ENCODE measurements at places on chromosomes 16 and 17.

- DNase-seq, result no peak
Observed at GRCh38 chr17:27521281-27522027, 65.2 kb downstream of the KSR1 start.

GRCh38 chr17:66567234-66568170, 265.1 kb downstream of the PRKCA start:
- peak; percentile 74 for DNase-seq

DNA sequence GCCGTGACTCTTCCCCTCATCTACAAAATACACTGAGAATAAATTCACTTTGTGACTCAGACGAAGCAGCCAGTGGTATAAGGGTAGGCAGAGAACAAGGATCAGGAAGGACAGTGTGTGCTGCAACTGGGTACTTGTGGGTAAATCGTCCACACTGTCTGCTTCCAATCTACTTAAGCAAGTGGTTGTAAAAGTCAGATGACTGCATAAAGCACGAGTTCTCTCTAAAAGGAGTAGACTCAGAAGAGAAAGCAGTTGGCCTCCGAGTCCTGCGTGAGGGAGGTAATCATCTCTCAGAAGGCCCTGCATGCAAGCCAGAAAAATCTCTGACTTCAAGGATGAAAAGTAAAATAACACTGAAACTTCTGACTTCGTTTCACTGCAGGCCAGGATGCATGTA, 43.1 kb downstream of the ANKFY1 start:
- DNase-seq, result no peak

DNA sequence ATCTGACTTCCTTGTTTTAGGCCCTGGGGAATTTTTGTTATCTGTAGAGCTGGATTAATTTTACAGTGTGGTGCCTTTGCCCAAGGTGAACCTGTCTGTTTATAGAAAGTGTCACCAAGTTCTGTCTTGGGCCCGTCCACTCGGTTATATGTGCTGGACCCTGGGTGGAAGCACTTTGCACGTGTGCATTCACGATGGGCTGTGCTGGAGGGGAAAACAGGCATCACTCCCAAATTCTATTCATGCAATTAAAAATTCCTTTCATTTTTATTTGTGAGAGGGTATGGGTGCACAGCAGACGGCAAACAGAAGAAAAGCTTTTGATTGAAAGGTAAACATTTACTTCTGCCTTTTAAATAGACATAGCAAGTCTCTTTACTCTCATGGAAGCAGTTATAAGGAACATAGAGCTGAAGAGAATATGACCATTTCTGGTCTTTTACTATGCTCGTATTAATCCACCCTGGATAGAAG, 101.2 kb downstream of the WWOX start:
- no peak for DNase-seq

- peak; percentile 79 for DNase-seq
Observed at GRCh38 chr17:81484195-81484979, 28.2 kb downstream of the ACTG1 start.

DNA sequence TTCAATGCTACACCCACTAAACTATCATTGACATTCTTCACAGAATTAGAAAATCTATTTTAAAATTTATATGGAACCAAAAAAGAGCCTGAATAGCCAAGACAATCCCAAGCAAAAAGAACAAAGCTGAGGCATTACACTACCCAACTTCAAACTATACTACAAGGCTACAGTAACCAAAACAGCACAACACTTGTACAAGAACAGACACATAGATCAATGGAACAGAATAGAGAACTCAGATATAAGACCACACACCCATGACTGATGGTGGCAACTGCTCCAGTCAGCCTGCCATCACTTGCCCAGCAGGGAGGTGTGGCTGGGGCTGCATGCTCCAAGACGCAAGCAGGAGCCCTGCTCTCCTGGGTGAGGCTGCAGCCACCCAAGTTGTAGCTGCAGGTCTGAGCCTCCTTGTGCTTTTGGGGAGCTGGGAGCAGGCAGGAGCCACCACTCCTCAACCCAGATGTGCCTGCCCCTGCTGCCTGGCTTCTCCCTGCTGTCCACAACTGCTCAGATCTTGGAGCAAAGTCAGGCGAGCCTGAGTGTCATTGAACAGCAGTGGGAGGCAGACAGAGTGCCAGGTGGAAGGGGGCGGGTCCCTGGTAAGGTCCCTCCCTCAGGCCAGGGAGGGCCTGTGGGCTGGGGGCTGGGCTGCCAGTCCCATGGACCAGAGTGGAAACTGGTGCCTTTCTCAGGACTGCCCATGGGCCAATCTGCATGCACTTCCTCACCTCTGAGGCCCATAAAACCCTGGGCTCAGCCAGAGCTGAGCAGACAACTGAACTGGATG, 24.7 kb downstream of the SSH2 start:
- DNase-seq, result no peak

GRCh38 chr17:66468241-66469087, 166.1 kb downstream of the PRKCA start:
- DNase-seq, result no peak

GRCh38 chr17:76791053-76791980, 53.4 kb downstream of the MFSD11 start:
- no peak for DNase-seq

- no peak for DNase-seq
Observed at GRCh38 chr16:31148281-31148728, 1.6 kb downstream of the PRSS36 start.

DNA sequence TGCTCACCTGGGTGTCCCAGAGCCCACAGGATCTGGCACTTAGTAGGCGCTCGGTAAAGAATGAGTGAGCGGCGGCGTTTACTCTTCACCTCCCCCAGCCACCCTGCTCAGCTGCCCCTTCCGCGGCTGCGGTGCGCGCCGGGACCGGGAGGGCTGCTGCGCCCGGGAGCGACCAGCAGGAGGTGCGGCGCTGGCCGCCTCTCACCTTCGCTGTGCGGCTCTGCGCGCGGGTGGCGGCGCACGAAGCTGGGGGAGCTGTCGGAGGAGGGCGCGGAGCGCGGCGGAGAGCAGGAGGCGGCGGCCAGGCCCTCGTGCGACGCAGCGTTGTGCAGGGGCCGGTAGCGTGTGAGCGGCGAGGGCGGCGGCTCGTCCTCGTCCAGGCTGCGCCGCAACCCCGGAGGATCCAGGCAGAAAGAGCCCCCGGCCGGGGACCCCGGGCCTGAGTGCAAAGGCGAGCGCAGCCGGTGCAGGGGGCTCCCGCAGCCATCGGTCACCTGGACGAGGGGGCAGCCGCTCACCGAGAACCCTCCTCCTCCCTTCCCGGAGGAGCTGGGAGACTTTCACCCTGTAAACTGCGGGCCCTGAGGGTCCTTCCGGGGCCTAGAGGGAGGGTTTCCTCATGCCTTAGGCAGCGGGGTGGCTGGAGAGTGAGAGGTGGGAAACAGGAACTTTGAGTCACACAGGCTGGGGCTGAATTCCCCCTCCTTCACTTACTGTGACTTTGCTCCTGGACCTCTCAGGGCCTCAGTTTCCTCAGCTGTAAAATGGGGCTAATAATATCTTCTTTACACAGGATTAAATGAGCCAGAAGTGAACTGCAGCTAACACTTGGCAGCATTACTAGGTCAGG, 12.5 kb downstream of the SAMD14 start:
- peak; percentile 52 for DNase-seq

DNA sequence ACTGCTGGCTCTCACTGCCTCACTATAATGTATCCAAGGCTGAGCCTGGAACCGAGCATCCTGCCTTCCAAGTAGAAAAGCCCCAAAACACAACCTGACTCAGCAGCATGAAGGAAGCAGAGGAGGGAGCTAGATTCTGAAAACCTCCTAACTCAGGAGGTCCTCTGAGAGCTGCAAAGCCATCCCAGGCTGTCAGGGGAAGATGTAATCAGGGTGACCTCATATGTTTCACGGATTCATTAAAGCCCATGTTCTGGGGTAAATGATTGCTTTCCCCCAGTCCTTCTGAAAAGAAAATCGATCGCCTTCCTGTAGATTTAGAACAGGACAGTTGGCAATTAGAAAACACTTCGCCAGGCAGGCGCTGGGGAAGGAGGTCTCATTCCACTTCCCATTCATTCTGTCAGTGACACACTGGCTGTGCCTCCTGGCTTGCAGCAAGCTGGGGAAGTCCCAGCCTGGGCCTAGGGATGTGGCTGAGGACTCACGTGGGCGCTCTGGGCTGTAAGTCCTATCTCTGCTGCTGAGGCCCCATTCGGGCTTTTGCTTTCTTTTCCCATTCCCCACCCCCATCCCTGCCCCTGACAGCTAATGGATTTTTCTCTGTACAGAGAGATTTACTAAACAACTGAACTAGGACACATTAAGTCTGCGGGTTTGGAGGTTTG, 75.7 kb upstream of the TMEM132E start:
- no peak for DNase-seq

- DNase-seq, result no peak
Observed at GRCh38 chr17:51740531-51740930, 418.0 kb downstream of the CA10 start.

DNA sequence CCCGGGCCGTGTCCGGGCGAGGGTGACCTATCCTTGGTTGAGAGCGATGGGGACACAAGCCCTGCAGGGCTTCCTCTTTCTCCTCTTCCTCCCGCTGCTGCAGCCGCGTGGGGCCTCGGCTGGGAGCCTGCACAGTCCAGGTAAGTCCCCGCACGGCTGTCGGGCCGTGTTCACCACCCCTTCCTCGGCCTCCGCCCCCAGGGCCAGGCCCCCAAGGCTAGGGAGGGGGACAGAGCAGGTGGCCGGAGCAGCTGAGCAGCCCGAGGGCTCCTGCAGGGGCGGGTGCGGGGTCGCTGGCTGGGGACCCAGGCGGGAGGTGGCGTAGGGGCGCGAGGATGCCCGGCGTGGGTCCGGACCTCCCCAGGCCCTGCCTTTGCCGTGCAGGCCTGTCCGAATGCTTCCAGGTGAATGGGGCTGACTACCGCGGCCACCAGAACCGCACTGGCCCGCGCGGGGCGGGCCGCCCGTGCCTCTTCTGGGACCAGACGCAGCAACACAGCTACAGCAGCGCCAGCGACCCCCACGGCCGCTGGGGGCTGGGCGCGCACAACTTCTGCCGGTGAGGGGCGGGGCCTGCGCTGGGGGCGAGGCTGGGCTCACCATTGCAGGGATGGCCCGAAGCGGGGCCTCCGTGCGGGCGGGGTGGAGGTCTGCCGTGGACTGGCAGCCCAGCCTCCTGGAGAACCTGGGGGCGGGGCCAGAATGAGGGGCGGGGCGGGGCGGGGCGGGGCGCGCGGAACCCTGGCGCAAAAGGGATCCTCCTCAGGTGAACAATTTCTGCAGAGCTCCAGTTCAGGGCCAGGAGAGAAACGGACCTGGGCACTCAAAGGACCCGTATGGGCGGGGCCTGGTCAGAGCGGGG, 631 bp downstream of the KREMEN2 start:
- peak; percentile 55 for DNase-seq

- DNase-seq, result no peak
Observed at GRCh38 chr17:8121681-8122421, 2.1 kb downstream of the HES7 start.

- DNase-seq, result no peak
Observed at GRCh38 chr17:31627960-31628359, 231.1 kb downstream of the COPRS start.

DNA sequence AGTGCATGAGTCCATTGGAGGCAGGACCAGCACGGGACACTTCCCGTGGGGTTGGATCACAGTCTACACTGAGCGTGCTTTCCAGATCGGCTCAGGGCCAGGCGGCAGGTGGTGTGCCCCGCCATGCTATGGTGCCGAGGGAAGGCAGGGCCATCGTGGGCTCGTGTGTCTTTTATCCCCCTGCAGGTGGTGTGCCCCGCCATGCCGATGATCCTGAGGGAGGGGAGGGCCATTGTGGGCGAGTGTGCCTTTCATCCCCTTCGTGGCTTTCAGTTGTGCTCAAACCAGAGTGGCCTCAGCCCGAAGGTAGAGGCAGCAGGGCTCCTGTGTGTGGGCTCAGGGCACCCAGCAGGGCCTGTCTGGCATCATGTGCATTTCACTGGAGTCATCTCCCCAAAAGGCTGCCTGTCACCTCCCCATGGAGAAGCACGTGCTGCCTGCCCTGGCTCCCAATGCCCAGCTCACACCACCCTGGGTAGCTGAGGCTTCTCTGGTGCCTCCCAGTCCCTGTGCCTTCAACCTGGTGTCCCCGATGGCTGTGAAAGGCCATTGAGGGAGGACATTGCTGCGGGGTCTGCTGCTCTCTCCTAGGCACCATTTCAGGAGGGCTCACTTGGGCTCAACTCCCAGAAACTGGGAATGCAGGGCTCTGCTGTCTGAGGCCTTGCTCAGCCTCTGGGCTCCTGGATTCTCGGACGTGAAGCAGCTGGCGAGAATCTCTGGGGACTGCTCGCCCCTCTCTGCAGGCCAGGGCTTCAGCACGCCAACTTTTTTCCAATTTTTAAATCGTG, 207.6 kb downstream of the NPIPB11 start:
- DNase-seq, result no peak

DNA sequence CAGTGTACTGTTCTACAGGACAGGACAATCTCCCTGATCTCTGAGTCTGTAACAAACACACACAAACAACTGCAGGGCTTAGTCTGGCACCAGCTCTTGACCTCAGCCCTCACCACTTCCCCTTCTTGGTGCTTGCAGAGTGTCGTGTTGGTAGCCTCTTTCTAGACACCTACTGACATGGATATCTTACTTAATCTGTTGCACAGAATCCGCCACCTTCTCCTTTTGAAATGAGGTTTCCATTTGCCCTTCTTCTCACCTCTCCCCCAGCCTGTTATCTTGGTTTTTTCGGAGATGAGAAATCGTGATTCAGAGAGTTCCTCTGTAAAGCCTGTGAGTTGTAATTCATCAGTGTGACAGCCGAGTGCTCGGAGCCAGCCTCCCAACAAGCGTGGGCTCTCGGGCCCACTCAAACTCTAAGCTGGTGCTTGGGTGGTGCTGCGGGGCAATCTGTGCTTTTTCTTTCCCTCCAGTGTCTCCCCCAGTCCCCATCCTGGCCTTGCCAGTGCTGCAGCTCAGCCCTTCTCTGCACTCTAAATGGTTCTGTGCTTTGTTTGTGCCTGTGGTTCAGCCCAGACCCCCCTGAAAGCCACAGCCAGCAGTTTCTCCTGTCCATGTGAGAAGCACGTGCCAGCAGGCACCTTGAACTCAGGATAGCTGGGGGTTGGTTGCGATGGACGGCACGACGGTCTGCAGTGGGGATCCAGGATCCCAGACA, 28.1 kb downstream of the KIAA0513 start:
- DNase-seq, result peak; percentile 44

DNA sequence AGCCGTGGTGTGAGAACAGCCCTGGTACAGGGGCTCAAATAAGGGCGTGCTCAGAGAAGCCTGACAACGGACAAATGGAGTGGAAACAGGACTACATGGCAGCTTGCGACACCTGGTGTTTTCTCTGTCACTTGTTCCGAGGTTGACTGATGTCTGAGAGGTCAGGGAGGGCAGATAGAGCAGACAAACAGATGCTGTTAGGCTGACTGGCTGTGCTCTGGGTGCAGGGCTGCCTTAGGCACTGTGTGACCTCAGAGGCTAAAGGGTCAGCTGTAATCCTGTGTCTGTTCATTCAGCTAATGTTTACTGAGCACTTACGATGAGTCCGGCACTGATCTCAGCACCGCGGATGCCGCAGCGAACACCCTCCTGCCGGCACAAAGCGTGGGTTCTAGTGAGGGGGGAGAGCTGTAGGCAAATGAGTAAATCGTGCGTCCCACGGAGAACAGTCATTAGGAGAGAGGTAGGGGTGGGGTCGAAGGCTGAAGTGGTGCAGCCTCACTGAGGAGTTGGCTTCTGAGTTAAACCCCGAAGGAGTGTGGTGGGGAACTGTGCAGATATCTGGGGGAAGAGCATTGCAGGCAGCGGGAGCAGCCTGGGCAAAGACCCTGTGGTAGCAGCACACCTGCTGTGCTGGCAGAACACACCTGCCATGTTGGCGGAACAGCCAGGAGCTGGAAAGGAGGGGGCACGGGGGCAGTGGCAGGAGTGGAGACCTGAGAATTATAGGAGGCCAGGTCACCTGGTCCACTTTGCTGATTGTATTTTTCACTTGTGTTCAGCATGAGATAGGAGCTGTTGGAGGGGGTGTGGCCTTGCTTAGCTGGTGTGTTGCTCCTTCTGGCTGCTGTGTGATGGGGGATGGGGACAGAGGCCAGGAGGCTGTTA, 35.0 kb downstream of the GPT2 start:
- DNase-seq, result no peak

All from stimulated activated CD4-positive, alpha-beta T cell treated with anti-CD3 and anti-CD28 coated beads, TNF-alpha, amount 100 ng/mL, for 48 hours (primary cell).